ENCODE measurements at places on chromosomes 13 and 19.

- no peak for DNase-seq
Observed at GRCh38 chr19:17264641-17264979, at the start of gene USHBP1. Gene USHBP1, minus strand, starts transcription at chr19:17264745. Its CDS starts 446 bp downstream, at chr19:17264299.

GRCh38 chr19:42360787-42361544, 29.1 kb downstream of the CNFN start:
- DNase-seq: no peak

GRCh38 chr13:31416066-31416465, 216.3 kb downstream of the B3GLCT start:
- DNase-seq: no peak

GRCh38 chr19:42494321-42494720, 34.0 kb downstream of the CEACAM1 start:
- no peak for DNase-seq

DNA sequence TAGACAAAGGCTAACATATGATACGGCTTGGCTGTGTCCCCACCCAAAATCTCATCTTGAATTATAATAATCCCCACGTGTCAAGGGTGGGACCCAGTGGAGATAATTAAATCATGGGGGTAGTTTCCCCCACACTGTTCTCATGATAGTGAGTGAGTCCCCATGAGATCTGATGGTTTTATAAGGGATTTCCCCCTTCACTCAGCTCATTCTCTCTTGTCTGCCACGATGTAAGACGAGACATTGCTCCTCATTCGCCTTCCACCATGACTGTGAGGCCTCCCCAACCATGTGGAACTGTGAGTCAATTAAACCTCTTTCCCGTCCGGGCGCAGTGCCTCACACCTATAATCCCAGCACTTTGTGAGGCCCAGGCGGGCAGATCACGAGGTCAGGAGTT, 143.5 kb downstream of the RXFP2 start:
- DNase-seq: no peak

GRCh38 chr19:14061751-14062557, at the start of gene PALM3:
Gene PALM3, minus strand, starts transcription at chr19:14062076. Its CDS starts 96 bp downstream, at chr19:14061980.
- DNase-seq: no peak

DNA sequence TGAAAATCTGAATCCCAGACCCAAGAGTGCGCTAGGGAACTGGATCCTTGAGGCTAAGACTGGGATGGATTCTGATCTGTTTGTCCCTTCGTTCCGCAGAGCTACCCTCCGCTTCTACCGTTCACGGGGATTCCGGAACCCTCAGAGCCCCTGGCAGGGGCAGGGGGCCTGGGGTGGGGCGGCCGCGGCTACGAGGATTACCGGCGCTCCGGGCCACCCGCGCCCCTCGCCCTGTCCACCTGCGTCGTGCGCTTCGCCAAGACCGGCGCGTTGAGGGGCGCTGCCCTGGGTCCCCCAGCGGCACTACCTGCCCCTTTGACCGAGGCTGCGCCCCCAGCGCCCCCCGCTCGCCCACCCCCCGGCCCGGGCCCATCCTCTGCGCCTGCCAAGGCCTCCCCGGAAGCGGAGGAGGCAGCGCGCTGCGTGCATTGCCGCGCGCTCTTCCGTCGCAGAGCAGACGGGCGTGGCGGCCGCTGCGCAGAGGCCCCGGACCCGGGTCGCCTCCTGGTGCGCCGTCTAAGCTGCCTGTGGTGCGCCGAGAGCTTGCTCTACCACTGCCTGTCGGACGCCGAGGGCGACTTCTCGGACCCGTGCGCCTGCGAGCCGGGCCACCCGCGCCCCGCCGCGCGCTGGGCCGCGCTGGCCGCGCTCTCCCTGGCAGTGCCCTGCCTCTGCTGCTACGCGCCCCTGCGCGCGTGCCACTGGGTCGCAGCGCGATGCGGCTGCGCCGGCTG, 7.1 kb downstream of the SPRED3 start:
- DNase-seq: peak; percentile 62

DNA sequence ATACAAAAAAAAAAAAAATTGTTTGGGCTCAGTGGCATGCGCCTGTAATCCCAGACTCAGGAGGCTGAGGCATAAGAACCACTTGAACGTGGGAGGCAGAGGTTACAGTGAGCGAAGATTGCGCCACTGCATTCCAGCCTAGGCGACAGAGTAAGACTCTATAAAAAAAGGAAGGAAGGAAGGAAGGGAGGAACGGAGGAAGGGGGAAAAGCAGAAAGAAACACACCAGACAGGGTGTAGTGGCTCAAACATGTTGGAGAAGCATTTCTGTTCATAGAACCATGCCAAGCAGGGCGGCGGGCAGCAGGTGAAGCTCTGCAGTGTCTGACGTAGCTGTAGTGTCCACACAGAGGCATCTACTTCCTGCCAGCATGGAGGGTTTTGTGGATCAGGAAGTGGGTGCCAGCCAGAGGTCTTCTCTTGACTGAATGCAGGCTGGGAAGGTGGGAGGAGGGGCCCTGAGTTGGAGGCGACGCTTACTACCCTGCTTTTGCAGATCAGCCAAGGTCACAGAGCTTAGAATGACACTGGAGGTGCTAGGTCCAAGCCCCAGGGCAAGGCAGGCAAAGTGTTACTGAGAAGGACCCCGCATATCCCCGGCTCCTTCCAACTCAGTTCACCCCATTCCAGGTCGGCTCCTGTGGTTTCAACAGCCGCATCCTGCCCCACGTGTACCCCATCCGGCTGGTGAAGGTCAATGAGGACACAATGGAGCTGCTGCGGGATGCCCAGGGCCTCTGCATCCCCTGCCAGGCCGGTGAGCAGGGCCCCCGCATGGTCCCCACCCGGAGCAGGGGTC, 11.6 kb upstream of the PGLS start:
- DNase-seq: no peak

DNA sequence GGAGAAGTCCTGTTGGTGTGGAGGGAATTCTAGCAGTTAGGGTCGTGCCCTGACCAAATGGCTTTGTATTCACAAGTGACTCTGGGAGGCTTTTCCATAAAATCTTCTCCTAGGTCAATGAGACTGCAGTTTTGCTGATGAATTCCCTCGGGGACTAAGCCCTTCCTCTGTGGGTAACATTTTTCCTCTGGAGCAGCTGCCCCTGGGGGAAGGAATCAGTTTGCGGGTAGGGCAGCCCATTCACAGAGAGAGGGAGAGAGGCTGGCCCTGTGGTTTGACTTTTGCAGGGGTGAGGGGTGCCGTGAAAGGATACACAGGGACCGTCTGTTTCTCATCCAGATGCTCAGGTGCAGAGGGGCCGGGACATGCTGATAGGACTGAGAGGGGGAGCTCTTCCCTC, 67.3 kb downstream of the ERICH6B start:
- no peak for DNase-seq

DNA sequence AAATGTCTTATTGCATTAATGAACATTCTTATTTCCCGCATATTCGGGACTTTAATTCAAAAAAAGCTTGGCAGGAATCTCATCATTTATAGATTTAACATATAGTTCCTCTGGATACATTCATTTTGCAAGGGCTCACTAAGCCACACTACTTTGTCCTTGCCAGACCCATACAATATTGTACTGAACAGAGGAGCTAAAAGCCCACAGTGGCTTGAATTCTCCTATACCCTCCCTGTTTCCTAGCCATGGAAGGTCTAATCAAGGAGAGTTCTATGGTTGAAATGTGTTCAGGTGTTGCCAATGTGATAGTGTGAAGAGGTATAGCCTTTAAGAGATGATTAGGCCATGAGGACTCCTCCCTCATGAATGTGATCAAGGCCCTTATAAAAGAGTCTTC, 298.9 kb downstream of the ENOX1 start:
- DNase-seq: no peak

GRCh38 chr19:8109455-8109854, 39.9 kb downstream of the FBN3 start:
- DNase-seq: no peak

DNA sequence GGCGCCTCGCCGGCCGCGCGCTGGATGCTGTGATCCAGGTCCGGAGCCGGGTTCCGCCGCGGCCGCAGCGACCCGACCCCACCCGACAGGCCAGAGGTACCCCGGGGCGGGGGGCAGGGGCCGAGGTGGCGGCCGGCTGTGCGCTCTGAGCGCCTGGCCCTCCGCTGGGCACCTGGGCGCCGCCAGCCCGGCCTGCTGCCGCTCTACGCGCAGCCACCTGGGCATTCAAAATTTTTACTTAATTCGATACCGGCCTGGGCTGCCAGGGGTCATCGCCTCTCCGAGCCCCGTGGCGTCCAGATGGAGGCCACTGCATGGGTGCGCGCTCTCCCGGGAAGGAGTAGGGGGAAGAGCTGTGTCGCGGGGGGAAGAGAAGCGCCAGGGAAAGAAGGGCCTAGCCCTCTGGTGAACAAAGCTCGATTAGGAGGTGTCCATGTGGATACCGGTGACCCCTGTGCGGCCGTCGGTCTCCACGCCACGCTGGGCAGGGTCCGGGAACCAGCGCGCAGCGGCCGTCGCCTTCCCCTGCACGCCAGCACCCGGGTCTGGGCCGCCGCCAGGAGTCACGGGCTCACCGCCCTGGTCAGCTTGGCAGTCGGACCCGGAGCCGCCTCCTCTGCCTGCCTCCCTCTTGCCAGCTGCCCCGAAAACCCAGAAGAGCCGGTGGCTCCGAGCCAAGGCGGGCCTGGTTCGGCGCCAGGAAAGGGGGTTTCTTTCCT, 666 bp downstream of the BIVM start:
- no peak for DNase-seq

GRCh38 chr13:33245505-33246158, 39.9 kb downstream of the STARD13 start:
- no peak for DNase-seq

GRCh38 chr19:19428746-19429145, 23.3 kb downstream of the GATAD2A start:
- DNase-seq: no peak

GRCh38 chr13:50701469-50701868, 142.0 kb downstream of the DLEU7 start:
- no peak for DNase-seq

DNA sequence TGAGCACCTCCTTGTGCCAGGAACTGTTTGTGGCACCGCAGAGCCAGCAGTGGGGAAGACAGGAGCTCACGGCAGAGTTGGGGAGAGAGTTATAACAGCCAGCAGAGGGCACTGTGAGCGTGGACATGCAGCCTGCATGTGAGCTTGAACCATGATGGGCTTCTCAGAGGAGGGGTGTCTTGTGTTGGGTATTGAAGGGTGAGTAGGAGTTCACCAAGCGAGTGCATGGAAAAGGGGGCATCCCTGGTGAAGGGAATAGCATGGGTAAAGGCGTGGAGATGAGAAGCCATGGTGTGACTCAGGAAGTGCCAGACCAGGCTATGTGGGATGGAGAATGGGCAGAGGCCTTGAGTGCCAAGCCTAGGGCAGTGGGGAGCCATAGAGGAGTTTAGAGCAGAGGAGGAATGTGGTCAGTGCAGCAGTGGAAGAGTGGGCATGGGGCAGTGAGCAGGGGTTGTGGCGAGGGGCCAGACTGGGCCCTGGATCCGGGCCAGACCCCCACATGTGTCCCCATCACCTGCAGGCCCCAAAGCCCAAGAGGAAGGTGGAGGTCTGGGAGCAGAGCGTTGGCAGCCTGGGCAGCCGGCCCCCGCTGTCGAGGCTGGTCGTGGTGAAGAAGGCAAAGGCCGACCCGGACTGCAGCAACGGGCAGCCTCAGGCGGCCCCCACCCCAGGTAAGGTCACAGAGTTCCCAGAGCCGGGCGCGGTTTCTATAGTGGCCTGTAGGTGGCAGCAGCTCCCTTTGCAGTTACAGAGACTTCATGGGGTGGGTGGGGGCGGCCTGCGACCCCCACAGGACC, 11.8 kb upstream of the SHD start:
- peak; percentile 66 for DNase-seq

DNA sequence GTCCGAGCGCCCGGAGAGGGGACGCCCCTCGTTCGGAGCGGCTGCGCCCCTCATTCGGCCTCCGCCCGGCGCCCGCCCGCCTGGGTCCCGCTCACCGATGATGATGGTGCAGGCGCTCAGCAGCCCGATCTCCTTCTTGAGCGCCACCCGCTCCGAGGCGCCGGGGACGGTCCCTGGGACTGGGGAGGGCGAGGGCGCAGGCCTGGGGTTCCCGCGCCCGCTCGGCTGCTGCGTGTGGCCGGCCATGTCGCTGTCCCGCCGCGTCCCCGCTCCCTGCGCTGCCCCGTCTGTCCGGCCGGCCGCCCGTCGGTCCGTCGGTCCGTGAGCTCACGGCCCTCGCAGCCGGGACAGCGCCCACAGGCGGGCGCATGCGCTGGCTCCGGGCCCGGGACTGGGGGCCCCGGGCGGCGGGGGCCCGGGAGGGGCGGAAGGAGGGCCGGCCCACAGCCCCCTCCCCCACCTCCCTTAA, at the start of gene SLC7A10:
SLC7A10 (minus strand) TSS at position 393 of the 469 bp plus-strand sequence; CDS start at position 246, 147 bp downstream.
- DNase-seq: no peak

- DNase-seq: no peak
Observed at GRCh38 chr13:76229281-76229680, 593.2 kb downstream of the LMO7 start.

DNA sequence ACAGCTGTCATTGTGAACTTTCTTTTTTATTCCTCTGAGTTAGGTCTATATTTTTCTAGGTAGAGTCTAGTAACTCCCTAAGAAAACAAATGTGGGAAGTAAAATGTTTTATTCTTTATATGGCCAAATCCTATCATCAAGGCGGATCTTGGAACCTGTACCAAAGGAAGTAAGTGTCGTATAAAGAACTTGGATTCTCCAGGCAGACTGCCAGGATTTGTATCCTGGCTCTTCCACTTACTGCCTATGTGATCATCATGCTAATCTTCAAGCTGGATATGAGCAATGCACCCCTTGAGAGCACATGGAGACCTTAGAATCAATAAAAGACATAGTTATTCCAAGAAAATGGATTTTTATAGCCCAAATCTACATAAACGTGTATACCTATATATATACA, 286.5 kb downstream of the PCDH17 start:
- DNase-seq: no peak

- DNase-seq: no peak
Observed at GRCh38 chr19:2976609-2977000, 759 bp upstream of the TLE6 start.

DNA sequence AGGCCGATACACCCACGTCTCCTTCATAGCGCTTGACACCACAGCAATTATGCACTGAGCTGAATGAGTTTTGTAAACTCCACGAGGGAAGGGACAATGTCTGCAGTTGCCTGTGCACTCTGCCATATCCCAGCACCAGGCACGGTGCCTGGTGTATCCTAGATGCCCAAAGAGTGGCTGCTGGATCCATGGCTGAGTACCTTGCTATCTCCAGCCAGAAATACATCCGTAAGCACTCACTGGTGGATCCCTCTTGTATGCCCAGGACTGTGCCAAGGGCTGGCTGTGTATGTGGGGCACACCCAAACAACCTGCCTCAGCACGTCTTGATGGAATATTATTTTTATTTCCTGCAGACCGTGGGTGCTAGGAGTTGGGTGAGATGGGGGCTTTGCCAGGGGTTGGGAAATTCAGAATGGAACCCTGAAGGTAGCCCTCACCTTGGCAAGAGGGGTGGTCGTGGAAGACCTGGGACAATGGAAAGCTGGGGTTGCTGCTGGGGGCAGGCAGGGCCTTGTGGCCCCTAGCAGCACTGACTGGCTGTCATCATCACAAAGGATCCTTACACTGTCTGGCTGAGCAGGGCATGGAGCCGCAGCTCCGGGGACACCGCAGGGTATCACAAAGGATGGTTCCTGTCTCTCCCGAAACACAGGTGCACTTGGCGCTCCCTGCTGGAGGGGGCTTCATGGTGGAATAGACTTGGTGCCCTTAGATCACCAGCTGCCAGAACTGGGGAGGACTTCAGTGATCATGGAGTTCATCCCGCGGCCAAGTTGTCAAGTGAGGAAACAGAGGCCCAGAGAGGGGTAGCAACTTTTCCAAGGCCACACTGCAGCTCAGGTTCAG, 131.3 kb downstream of the URI1 start:
- no peak for DNase-seq

GRCh38 chr13:28408235-28408848, 86.6 kb downstream of the FLT1 start:
- DNase-seq: no peak

GRCh38 chr13:103403814-103404213, 337.6 kb upstream of the SLC10A2 start:
- no peak for DNase-seq

GRCh38 chr19:29666578-29667386, 1.5 kb downstream of the PLEKHF1 start:
- peak; percentile 38 for DNase-seq
